ENCODE measurements at places on chromosomes 16 and 17.

DNA sequence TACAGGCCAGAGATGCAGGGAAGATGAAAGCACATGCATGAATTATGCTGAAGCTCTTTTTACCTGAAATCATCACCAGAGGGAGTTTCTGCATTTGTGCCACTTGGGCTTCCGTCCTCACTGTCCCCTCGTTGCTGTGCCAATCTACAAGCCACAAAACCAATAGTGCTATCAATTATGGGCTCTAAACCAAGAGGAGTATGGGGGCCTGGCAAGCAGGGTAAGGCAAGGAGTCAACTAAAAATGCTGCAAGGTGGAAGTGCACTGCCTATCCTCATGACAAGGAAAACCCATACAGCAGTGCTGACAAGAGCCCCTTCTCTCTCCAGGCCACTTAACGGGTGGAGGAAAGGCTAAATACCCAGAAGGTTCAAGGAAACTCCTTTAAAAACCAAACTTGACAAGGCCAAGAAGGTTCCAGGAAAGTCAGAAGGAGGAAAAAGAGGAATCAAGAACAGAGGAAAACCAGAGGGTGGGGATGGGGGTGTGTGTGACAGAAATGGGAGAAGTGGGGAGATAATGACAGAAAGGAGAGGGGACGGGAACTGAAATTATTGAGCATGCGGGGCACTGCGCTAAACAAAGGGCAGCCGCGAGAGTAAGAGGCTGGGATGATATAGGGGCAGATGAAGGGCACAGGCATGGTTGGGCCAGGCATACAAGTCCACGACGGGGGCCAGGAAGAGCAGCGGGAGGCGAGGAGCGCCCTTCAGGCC lies 674 bp downstream of the C17orf75 start:
- no peak for DNase-seq

DNA sequence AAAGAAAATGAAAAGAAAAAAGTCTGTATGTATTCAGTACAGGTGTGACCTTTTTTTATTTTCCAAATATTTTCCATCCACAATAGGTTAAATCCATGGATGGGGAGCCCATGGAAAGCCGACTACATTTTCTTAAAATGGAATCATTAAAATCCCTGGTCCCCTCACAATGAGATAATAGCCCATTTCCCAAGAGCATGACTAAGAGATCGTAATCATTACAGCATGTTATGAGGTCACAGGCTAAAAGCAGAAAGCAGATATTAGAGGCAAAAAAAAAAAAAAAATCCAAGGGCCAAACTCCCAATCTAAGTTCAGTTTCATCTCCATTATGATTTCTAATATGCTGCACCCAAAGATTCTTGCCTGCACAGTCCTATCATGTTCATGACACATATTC lies 44.7 kb downstream of the CYTH1 start:
- peak; percentile 24 for DNase-seq

GRCh38 chr17:32558326-32558955 lies 71.6 kb downstream of the CDK5R1 start:
- DNase-seq: no peak

GRCh38 chr17:58345500-58345899 lies 6.5 kb downstream of the SUPT4H1 start:
- no peak for DNase-seq

DNA sequence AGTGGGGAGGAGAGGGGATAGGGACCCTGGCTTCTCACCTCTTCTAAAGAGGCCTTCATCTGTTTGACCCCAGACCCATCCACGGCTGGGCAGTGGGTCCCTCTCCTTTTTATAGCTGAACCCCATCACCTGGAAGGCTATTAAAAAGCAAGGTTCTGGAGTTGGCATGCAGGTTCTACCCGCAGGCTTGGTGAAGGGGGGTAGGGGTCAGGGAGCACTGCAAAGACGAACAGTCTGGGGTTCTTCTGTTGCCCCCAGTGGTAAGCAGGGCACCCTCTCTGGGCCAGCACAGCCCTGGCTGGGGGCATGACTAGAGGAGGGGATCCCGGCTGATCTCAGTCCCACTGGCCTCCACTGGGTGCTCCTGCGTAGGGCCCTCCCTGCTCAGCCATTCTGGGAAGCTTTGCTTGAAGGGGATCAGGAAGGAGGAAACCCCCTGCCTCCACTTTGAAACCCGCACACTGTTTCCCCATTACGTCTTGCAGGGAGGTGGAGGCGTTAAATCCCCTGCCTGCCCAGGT lies 13.6 kb downstream of the CMIP start:
- no peak for DNase-seq

- no peak for DNase-seq
Measured at GRCh38 chr17:48004983-48005382, 32.6 kb downstream of the COPZ2 start.

DNA sequence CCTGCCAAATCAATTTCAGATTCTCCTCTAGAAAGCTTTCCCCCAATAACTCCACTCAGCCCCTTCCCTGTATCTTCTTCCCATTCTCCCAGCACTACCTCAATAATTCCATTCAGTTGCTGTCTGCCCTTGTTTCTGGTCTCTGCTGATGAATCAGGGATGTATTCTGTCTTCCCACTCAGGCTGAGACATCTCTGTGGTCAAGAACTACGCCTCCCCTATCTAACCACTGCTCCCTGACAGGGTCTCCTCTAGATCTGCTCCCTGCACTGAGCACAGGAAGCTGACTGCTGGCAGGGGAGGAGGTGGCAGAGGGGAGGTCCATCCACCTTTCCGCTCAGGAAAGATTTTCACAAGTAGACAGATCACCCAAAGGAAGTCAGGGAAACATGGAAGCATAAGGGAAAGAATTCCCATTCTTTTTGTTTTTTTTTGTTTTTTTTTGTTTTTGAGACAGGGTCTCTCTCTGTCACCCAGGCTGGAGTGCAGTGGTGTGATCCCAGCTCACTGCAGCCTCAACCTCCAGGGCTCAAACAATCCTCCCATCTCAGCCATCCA lies 16.9 kb upstream of the SP2 start:
- no peak for DNase-seq

- DNase-seq: no peak
Measured at GRCh38 chr16:12082226-12082887, 105.8 kb downstream of the SNX29 start.

DNA sequence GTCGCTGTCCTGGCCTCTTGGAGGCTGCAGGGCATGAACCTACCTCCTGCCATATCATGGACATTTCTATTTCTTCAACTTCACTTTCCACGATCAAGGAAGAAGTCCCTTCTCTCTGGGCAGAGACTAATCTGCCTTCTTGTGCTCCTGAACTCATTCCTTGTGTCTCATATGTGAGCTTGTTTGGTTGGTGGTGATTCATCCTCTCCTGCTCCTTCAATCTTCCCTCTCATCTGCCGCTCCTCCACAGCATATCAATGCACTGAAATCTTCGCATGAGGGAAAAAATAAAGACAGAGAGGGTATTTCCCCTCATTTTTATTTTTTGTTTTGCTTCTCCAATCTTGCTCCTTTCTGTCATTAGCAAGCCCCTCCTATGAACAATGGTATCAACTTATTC lies 571.7 kb upstream of the GOT2 start:
- no peak for DNase-seq

- no peak for DNase-seq
Measured at GRCh38 chr17:3669548-3669947, 936 bp downstream of the EMC6 start.

- no peak for DNase-seq
Measured at GRCh38 chr16:86549076-86549892, 5.8 kb downstream of the MTHFSD start.

- no peak for DNase-seq
Measured at GRCh38 chr17:72100470-72100869, 20.4 kb upstream of the SOX9 start.

DNA sequence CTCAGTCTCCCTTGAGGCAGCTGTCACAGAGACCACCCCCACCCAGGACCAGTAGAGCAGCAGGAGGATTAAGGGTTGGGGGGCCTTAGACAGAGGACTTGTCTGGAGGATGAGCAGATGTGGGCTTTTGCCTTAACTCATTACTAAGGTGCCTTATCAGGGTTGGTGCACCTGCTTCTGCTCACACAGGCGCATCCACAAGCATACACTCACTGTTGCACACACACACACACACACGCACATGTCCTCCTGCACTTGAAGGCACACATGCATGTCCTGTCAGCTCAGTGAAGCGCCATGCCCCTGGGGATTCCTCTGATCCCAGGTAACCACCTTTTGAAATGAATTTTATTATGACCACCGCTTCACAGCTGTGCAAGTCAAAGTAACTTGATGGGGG lies 1.2 kb downstream of the GFAP start:
- no peak for DNase-seq

- DNase-seq: no peak
Measured at GRCh38 chr16:25258861-25259179, 1.2 kb upstream of the ZKSCAN2 start.

DNA sequence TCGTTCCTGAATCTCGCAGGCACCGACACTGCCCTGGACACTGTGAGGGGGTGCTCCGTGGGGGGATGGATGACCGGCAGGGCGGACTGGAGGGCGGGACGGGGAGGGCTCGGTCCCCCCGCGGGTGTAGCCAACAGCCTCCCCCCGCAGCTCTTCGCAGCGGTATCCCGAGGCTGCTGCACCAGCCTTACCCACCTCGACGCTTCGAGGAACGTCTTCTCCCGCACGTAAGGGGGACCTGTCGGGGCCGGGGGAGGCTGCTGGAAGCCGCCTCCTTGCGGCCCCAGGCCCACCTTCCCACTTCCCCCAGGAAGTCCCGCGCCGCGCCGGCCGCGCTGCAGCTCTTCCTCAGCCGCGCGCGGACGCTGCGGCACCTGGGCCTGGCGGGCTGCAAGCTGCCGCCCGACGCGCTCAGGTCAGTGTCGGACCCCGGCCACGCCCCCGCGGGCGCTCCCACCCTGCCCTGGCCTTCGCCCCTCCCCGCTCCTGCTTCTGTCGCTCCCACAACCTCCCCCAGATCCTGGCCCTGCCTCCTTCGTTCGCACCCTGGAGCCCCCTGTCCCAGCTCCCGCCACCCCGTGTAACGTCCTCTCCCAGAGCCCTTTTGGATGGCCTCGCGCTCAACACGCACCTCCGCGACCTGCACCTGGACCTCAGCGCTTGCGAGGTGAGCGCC lies 3.3 kb downstream of the CARMIL2 start:
- no peak for DNase-seq

GRCh38 chr17:32276171-32276601 lies 10.6 kb downstream of the RHBDL3 start:
- DNase-seq: no peak

- DNase-seq: no peak
Measured at GRCh38 chr17:41518789-41519449, at the start of gene KRT15. KRT15 (minus strand) TSS chr17:41518890; CDS start chr17:41518827, 63 bp downstream.

DNA sequence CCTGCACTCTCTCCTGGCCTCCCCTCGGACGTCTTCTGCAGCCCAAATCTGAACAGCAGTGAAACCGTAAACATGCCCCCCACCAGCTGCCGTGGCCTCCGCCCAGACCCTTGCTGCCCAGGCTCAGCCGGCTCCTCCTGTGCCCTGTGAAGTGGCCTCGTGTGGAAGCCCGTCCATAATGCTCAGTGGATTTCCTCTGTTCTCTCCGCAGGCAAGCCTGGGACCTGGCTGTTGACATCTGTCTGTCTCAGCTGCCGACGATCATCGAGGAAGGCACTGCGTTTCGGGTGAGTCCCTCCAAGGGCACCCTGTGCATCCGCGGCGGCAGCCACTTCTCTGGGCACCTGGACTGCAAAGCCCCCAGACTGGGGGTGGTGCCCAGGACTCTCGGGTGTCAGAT lies 153.9 kb upstream of the CHMP6 start:
- DNase-seq: no peak

Data from NCI-H1436 treated with DMSO at 0.1 percent for 48 hours (cell line).